ENCODE measurements at places on chromosomes 2 and 18. TPM values are rescaled to one million over a fixed set of nuclear protein-coding genes. Genes with fewer than 3 reads are reported as not detected.

GRCh38 chr2:46666754-46667153 is 187.4 kb downstream of the TMEM247 start:
- no peak for DNase-seq

DNA sequence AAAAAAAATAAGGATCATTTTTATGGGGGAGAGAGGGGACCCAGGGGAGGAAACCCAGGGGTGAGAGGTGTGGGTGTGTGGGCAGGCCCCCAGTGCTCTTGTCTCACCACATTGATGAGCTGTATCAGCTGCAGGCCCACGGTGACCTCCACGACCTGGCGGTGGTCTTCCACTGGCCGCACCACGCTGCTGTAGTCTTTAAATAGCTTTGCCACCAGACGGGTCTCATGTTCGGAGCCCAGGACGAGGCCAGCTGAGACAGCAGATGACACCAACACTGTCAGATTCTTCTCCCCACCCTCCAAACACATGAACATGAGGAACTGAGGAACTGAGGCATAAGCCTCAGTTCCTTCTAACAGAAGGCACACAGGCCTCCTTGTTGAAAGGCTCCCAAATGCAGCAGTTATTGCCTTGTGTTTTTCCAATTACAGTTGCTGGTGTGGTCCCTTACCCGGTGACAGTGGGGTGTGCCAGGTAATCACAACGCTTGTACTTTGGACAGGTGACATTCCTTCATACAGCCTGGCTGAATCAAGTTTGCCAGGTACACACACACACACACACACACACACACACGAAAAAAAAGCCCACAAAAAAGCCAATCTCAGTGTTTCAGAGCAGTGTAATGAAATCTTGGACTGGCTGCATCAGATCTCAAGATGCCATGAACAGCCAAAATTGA is 4.7 kb downstream of the CHRNA1 start:
- no peak for DNase-seq

- no peak for DNase-seq
Measured at GRCh38 chr2:209076151-209076550, 347.7 kb upstream of the MAP2 start.

DNA sequence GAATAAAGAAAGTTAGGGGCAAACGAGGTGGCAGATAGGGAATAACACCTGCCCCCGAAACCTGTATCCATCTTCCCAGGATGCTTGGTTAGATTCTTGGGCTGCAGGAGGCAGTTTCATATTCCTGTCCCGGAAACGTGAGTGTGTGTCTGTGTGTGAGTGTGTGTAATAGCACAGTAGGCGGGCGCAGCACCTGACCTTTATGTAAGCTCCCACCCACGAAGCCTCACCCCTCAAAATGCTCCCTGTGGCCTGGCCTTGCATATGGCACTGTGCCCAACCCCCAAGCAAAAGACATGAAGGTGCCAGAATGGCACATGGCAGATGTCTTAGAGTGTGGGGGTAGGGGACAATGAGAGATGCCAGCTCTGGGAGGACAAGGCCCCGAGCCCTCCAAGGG is 48.9 kb downstream of the EFR3B start:
- no peak for DNase-seq

UNC50 gene
- 33.0 TPM for total RNA-seq

EVX2 gene
- total RNA-seq, result not detected

GALNT5 gene
- 51.7 TPM for total RNA-seq

DNA sequence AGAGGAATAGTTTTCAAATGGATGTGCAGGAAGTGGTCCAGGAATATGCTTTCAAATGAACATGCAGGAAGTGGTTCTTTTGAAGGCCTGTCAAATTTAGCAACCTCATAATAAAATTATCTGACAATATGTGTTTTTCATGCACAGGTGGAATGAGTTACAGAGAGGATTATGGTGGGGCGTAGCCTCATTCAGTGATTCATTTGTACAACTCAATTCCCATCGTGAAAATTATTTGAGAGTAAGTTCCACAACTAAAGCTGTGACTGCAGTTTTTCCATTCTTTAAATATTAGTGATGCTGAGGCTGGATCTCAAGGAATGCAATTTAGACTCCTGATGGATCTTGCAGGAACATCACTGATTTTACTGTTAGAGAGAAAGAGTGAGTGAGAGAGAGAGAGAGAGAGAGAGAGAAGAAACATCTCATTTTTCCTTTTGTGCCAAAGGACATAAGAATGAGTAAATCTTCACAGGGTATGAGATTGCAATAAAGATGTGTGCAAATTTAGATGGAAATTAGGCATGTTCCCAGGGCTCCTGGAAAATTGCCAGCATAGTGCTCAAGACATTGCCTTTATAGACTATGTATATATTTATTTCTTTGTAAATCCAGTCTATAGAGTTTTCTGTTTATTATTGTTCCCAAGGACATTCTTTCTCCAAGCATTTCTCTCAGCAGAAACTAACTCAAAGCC is 394.9 kb upstream of the ZEB2 start:
- DNase-seq, result no peak

DNA sequence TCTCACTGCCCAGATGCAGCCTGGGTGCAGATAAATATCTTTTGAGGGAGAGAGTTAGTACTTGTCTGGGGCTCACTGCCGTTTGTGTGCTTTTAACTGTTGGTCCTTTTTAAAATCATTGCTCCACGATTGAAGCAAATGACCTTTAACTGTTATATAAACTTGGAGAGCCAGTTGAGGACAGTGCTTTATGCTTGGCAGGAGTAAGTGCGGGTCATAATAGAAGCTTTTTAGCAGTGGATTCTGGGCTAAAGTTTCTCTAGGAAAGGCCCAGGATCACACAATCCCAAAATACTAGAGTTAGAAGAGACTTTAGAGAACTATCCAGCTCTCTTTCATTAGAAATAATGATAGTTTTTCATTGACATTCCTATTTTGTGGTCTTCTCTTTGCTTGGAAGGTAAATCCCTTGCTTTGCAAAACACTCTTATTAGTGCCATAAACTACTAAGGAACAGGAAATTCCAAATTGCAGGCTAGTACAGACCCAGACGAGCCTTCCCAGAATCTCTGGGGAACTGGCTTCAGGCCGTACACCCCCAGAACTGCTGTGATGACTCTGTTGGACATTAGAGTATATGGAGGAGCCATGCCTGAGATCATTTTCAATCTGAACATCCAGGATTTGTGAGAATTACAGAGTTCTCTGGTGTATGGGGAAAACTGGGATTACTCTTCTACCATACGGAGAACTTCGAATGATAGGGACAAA is 19.1 kb downstream of the LIMS1 start:
- no peak for DNase-seq

INPP1 gene
- total RNA-seq, result 23.1 TPM

EGR4 gene
- 0.81 TPM for total RNA-seq

GRCh38 chr18:56127322-56128099 is 510.9 kb downstream of the TXNL1 start:
- no peak for DNase-seq

DNA sequence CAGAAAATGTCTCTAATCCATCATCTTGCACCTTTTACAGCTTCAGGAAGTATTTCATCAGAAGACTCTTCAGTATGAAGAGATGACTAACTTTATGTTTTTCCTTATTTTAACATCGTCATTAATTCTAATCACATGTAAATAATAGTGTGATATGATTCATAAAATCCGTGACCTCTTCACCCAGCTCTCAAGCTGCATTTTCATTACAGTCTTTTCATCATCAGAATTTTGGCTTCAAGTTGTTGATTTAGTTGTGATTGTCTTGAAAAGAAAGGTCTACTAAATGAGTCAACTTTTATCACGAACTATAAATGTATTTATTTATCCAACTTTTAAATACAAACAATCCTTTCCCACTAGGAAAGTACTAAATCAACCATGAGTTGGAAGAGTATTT is 410.3 kb downstream of the LRP1B start:
- DNase-seq, result no peak

FASTKD2 gene
- total RNA-seq, result 31.5 TPM

ZAP70 gene
- not detected for total RNA-seq

- DNase-seq, result no peak
Measured at GRCh38 chr2:226767056-226767813, 32.4 kb downstream of the IRS1 start.

LYPD6B gene
- total RNA-seq, result 1.3 TPM

- no peak for DNase-seq
Measured at GRCh38 chr18:40607542-40608148, 1347.4 kb upstream of the PIK3C3 start.

SPHKAP gene
- not detected for total RNA-seq

DNA sequence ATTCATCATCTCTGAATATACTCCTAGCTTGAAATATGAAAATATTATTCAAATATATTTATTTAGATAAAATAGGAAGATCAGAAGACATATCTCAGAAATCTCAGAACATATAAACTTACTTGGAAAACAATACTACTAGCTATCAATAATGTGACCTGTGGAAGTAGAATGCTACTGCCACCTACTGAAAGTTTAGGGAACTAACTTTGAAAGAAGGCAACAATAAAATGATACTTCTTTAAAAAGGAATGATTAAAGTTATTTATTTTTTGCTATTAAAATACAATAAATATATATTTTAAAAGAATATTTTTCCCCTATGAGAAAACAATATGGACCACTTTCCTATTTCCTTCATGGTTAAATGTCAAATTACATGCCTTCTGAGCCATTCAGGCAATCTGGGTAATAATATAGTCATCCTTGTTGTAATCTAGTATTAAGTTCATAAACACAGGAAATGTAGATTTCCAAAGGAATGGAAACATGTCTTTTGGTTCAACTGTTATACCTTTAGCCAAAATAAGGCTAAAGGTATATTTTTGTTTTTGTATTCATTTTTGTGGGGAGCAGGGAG is 26.0 kb downstream of the ACADL start:
- DNase-seq, result no peak

FOXI3 gene
- total RNA-seq, result not detected

RBM44 gene
- total RNA-seq, result 1.0 TPM

DIPK1C gene
- total RNA-seq, result not detected

CFAP65 gene
- total RNA-seq, result 1.3 TPM

DNA sequence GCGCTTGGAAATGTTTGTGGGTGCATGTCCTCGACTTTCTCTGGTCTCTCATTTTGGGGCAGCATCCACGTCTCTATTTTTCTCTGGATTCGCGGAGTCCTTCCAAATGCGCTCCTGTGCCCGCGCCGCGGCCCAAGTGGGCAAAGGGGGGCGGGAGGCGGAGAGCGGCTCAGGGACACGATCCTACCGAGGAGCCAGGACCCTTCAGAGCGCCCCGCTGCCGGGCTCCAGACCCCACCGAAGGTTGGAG is 990 bp downstream of the EPAS1 start:
- DNase-seq, result no peak

LIPG gene
- total RNA-seq, result 44.0 TPM

DNA sequence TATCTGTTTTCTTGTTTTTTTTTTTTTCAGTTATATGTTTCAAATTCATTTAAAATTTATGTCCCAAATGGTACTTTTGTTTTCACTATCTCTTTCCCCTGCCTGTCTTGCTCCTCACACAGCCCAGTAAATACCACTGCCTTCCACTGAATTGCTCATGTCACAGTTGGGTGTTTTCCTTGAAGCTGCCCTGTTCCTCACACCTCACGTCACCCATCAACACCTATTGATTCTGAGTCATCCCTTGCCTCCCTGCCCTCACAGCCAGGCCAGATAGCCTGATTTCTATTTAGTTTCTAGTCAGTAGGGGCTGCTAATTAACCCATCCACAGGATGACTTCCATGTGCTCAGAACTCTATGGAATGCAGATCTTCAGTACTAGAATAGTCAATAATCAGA is 25.3 kb downstream of the FSHR start:
- DNase-seq, result no peak

SKOR2 gene
- not detected for total RNA-seq

- DNase-seq, result no peak
Measured at GRCh38 chr2:42312106-42312505, 48.9 kb downstream of the COX7A2L start.

- DNase-seq, result no peak
Measured at GRCh38 chr2:30356071-30356470, 91.0 kb upstream of the LCLAT1 start.

DNA sequence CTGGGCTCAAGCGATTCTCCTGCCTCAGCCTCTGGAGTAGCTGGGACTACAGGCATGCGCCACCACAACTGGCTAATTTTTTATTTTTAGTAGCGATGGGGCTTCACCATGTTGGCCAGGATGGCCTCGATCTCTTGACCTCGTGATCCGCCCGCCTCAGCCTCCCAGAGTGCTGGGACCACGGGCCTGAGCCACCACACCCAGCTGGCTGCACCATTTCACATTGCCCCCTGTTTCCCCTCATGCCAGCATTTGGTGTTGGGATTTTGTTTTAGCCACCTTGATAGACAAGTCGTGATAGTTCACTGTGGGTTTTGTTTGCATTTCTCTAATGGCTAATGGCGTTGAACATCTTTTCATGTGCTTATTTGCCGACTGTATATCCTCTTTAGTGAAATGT is 5.8 kb upstream of the COLEC11 start:
- DNase-seq, result no peak

STON1 gene
- total RNA-seq, result 0.86 TPM

TRABD2A gene
- 0.68 TPM for total RNA-seq

DNA sequence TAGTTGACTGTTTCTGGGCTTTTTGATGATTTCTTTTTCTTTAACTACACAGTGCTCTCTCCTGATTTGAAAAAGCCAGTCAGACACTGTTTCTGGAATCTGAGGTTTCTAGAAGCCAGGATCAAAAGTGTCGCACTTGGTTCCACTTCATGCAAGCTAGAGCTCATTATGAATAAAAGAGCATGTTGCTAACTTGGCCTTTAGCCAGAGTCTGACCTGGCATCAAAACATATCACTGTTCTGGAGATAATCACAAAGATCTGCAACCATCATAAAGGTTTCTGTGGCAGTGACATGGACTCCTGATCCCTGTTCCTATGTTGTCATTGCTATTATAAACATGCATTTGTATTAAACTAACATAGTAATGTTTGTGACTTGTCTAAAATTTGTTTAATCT is 76.1 kb upstream of the MAPRE2 start:
- no peak for DNase-seq

DNA sequence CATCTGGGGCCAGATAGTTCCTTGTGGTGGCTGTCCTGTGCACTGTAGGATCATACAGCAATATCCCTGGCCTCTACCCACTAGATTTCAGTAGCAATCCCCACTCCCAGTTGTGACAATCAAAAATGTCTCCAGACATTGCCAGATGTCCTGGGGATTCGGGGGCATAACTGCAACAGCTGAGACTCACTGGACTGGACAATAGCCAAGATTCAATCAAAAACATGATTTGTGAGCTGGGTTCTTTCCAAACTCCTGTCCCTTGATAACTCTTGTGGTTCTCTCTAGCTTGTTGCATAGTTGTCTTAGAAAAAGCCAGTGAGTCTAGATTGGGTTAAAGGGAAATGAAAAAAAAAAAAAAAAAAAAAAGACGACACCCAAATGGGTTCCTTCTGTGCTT is 293.4 kb downstream of the CELF4 start:
- no peak for DNase-seq

- DNase-seq, result no peak
Measured at GRCh38 chr2:30684026-30684425, 123.2 kb downstream of the CAPN13 start.

DNA sequence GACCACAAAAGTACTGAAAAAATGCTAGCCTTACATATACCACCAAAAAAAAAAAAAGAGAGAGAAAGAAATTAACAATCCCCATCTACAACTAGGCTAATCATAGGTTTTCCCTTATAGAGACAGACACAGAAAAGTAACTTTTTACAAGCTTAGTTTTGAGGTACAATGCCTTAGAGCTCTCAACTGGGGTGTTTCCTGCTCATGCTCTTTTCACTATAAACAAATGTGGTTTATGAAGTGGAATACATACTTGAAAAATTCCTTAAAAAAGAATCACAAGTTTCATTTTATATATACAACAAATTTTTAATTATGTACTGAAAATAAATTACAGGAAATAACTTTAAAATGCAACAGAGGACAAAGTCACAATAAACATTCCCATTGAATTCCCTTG is 82.5 kb downstream of the ATL2 start:
- no peak for DNase-seq

- DNase-seq, result no peak
Measured at GRCh38 chr18:52648201-52648600, 308.2 kb downstream of the DCC start.

All from Calu3 (cell line).